Mesenchymal stem cell (in vitro differentiated cells and primary cell): ENCODE measurements at places on chromosomes 1 and 21.

DNA sequence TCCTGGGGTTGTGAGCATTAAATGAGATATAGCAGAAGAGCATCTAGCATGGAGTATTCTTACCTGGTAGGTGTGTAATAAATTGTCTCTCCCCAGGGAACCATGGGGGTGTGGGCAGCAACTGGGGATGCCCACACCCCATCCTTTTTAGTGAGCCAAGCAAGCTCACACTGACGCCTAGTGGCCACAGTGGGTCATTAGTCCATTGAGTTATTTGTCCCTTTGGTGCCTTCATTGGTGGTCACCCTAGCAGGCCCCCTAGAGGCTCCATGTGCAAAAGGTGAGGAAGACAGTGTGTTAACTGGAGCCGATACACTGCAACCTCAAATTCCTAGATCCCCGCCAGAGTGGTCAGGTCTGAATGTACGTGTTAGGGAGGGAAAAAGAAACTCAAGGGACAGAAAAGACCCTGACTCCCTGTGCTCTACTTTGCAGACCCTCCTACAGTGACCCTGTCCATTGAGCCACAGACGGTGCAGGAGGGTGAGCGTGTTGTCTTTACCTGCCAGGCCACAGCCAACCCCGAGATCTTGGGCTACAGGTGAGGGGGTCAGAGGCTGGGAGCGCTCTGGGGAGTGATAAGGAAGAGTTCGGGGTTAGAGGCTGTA lies 93.3 kb upstream of the CD1D start:
- DNase-seq = peak; percentile 87

DNA sequence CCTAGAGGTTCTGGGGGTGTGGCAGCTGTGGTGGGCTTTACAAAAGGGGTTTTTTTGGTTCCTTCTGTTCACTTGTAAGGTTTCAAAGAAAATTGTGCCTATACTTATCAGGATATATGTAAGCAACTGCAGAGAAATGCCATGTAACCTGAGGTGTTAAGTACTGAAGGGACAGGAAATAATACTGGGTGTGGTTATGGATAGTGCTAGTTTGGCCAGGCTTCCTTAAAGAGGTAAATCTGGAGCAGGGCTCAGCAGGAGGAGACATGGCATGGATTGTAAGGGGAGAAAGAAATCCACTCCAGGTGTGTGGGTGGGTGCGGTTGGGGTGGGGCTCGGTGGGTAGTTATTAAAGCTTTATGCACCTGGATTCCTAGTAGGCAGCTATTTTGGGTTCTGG lies 28.3 kb downstream of the KIRREL1 start:
- DNase-seq = no peak

DNA sequence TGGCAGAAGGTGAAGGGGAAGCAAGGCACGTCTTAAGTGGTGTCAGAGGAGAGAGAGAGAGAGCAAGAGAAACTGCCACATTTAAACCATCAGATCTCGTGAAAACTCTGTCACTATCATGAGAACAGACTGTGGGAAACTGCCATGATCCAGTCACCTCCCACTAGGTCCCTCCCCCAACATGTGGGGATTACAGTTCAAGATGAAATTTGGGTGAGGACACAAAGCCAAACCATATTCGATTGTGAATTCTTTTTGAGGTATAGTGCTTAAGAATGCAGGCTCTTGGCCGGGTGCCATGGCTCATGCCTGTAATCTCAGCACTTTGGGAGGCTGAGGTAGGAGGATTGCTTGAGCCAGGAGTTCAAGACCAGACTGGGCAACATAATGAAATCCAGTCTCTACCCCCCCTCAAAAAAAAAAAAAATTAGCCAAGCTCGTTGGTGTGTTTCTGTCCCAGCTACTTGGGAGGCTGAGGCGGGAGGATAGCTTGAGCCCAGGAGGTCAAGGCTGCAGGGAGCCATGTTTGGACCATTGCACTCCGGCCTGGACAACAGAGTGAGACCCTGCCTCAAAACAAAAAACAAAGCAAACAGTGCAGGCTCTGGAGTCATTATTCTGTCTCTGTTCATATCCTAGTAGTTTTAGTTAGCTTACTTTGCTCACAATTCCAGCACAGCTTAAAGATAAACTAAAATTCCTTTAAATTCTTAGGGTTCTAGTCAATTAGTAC lies 6.0 kb downstream of the ZCCHC17 start:
- DNase-seq = peak; percentile 15

DNA sequence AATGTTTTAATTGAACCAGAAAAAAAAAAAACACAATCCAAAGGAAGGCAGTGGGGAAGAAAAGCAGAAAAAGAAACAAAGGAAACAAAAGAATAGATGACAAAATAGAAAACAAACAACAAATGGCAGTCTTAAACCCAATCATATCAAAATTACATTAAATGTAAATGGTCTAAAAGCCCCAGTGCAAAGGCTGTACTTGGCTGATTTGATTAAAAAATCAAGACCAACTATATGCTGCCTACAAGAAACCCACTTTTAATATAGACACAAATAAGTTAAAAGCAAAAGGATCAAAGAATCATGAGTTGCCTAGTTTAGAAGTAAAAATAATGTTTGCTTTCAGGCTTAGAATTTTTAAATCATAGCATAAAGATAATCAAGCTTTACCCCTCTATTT lies 19.8 kb upstream of the C1orf115 start:
- no peak for DNase-seq

GRCh38 chr1:221706876-221707582 lies 34.9 kb downstream of the DUSP10 start:
- DNase-seq = peak; percentile 28

GRCh38 chr1:62294261-62294660 lies 25.0 kb downstream of the KANK4 start:
- no peak for DNase-seq

GRCh38 chr1:200328379-200328778 lies 81.5 kb downstream of the ZNF281 start:
- no peak for DNase-seq

- DNase-seq = no peak
These were observed 21.4 kb downstream of the ELF3 start for GRCh38 chr1:202031796-202032195.

GRCh38 chr1:242209063-242209462 lies 210.2 kb upstream of the MAP1LC3C start:
- DNase-seq = no peak

GRCh38 chr1:226044514-226045101 lies 17.9 kb upstream of the H3-3A start:
- peak; percentile 79 for DNase-seq

DNA sequence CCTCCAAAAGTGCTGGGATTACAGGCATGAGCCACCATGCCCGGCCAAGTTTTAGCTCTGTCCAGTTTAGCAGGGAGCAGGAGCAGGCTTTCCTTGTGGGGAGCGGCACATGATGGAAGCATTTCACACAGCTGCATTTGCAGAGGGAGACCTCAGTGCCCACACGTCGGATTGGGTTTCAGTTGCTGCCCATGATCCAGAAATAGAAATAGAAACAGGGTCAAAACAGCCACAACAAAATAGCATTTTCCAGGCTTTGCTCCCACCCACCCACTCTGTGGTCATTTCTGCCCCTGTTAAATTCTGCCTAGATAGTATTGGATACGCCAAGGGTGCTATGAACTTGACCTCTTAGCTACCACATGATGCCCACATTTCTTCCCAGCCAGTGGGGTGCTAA lies 128.4 kb downstream of the CNIH3 start:
- DNase-seq = no peak

GRCh38 chr1:145747398-145748247 lies 28.3 kb downstream of the CD160 start:
- DNase-seq = no peak

- DNase-seq = no peak
These were observed 23.3 kb downstream of the CNIH4 start for GRCh38 chr1:224380003-224380402.

DNA sequence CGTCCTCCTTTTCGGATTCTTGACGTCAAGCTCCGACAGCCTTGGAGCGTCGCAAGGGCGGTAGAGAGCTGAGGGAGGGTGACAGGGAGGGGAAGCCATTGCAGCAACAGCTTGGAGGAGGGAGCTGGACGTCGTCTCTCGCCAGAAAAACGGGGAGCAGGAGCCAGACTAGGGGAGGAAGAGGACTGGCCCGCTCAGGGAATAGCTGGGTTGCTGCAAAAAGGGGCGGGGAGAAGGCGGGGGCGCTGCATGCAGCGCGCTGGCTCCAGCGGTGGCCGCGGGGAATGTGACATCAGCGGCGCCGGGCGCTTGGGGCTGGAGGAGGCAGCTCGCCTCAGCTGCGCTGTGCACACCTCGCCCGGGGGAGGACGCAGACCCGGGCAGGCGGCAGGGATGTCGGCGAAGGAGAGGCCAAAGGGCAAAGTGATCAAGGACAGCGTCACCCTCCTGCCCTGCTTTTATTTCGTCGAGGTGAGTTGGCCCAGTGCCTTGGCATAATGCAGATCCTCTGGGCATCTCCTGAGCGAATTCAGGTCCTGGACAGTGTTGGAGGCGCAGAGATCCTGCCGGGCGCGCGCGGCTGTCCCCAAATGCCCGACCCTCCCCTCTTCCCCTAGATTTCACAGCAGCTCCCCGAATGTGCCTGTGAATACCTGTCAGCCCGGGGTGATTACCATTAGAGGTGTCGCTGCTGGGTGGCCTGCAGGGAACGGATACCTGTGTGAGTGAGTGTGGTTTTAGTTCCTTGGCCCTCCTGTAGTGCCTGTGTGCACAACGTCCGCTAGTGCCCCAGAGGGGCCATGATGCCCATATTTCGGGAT lies at the start of gene PLPPR4:
TSS of gene PLPPR4 (plus strand) at position 292 of the 821 bp plus-strand sequence. CDS start at position 394, 102 bp downstream.
- peak; percentile 56 for DNase-seq

- no peak for DNase-seq
These were observed 70.4 kb downstream of the VAV3 start for GRCh38 chr1:107894605-107895004.

- peak; percentile 53 for DNase-seq
These were observed 150.9 kb downstream of the RERE start for GRCh38 chr1:8666389-8667167.

- no peak for DNase-seq
These were observed 70.6 kb downstream of the NPHP4 start for GRCh38 chr1:5921671-5922070.

DNA sequence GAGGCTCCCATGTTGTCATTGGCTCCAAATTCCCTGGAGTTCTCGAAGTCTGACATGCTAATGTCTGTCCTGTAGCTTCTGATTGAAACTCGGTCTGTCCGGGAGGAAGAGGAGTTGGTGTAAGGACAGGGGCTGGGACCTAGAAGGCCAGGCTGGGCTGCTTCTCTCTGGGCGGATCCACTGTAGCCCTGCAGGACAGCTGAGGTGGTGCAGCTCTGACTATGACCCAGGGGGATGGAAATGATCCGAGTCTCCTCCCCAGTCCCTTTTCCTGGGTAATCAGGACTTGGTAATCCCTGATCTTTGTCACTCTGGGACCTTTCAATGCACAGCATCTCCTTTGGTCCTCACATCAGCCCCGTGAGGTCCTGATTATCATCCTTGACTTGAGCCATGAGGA lies 10.0 kb upstream of the FCMR start:
- no peak for DNase-seq

- no peak for DNase-seq
These were observed 313.3 kb upstream of the VAMP3 start for GRCh38 chr1:7457811-7458210.

- no peak for DNase-seq
These were observed 152.4 kb downstream of the GABPA start for GRCh38 chr21:25887166-25887565.

- no peak for DNase-seq
These were observed 177.0 kb downstream of the HS2ST1 start for GRCh38 chr1:87091425-87091824.

GRCh38 chr1:64137412-64137803 lies 66.0 kb upstream of the UBE2U start:
- DNase-seq = peak; percentile 52

- DNase-seq = peak; percentile 97
These were observed 24.7 kb downstream of the CLIC4 start for GRCh38 chr1:24769656-24770651.
